Spinal cord (tissue), 10 donors: ENCODE measurements at places on chromosomes 6 and 20.

- DNase-seq: no peak
These were observed 684.2 kb downstream of the KIF16B start for GRCh38 chr20:15889061-15889460.

GRCh38 chr20:56606174-56606945 is 22.7 kb upstream of the TFAP2C start:
- no peak for DNase-seq

GRCh38 chr6:43407296-43407695 is 20.0 kb upstream of the ABCC10 start:
- no peak for DNase-seq

DNA sequence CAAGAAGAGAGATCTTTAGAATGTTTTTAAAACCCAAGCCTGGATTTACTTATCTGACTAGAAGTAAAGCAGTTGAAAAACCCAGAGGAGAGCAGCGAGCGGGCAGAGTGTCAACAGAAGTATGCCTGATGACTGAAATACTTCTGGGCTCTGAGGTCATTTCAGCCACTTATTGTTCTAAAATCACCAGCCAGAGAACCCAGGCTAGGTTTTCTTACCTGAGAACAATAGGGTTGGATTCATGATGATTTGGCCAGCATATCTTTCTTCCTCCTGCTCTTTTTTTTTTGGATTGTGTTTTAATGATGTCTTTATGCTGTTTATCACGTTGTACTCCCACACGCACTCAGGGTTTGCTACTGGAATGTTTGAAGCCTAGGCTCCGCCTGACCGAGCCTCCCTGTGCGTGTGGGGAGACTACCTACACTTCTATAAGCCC is 63.0 kb upstream of the KIF25 start:
- no peak for DNase-seq

GRCh38 chr20:41005361-41005729 is 23.3 kb upstream of the TOP1 start:
- DNase-seq: peak; percentile 65

- DNase-seq: no peak
These were observed 18.4 kb downstream of the SERAC1 start for GRCh38 chr6:158149641-158150040.

DNA sequence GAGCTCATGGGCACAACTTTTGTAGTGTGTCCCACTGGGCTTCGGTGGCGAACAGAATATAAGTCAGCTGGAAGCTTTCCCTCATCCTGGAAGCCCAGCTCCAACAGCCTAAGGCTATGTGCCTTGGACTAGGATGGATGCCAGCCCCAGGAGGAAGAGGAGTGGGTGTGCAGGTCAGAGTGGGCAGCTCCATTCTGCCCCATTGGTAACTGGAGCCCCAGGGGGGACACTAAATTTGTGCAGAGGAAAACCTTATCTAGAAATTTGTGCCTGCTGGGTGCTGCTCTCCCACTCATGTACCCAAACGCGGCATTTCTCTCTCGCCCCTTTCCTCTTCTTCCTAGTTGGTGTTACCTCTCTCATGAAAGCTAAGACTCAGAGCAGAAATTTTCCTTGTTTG is 253.9 kb upstream of the MAN1A1 start:
- DNase-seq: no peak

DNA sequence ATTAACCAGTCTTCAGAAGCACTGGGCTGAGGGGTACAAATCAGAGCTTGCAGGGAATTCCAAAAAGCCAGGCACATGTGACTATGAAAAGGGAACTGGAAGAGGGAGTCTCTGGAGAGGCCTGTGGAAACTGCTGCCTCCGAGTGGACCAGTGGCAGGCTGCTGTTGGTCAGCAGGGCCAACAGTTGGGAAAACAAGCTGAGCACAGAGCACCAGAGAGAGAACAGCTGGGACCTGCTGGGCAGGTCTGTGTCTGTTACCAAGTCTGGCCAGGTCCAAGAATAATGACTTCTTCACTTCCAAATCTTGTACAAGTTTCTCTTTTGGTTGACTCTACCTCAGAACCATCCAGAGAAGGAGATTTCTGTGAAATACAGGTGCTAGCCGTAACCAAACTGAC is 81.4 kb downstream of the LIN28B start:
- no peak for DNase-seq

- no peak for DNase-seq
These were observed 41.2 kb upstream of the TMEM200A start for GRCh38 chr6:130324657-130325056.

DNA sequence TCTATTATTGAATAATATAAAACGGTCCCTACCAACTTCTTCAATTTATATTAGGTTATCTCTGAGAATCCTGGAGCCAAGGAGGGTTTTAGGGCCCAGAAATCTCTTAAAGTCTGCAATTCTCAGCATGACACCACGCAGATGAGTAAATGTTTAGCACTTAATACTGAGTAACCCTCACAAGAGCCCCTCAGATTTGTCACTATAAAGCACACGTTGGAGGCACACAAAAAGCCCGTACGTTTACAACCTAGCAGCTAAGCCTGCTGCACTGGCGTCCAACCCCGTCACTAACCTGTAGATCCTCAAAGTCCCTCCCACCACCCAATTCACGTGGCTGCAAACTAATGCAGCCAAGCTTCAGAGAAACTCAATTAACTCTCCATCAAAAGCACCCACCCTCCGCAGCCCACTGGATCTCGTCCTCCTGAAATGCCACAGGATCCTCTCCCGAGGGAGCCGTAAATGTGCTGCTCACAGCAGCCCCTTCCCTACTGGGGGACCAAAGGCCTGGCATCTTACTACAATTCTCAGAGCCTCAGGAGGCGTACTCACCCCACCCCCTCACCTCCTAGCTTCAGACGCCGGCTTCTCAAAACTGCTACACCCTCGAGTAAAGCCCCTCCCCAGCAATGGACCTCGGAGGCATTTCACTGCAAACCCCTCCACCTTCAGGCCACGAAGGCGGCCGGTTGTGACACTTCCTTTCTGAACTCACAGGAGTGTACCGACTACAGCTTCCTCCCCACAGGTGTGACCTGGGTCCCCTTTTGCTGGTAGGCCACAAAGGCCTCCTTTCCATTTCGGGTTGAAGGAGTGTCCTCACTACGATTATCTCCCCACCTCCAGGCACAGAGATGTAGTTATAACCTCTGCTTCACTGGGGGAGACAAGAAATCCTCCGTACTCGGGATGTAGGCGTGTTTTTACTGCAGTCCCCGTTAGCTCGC is 909 bp downstream of the CPNE1 start:
- peak; percentile 50 for DNase-seq

DNA sequence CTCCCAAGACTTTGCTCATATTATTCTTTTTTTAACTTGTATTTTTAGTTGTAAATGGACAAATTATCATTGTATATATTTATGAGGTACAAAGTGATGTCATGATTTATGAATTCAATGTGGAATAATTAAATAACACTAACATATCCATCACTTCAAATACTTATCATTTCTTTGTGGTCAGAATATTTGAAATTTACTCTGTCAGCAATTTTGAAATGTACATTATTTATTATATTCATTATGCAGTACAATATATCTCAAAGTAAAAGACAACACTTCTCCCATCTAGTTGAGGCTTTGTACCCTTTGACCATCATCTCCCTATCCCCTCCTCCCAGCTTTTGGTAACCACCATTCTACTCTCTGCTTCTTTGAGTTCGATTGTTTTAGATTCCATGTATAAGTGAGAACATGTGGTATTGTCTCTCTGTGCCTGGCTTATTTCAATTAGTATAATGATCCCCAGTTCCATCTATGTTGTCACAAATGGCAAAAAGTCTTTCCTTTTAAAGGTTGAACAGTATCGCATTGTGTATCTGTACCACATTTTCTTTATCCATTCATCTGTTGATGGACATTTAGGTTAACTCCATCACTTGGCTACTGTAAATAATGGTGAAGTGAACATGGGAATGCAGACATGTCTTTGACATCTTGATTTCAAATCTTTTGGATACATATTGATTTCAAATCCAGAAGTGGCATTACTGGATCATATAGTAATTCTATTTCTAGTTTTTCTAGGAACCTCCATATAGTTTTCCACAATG is 197.2 kb downstream of the KIF6 start:
- DNase-seq: no peak

DNA sequence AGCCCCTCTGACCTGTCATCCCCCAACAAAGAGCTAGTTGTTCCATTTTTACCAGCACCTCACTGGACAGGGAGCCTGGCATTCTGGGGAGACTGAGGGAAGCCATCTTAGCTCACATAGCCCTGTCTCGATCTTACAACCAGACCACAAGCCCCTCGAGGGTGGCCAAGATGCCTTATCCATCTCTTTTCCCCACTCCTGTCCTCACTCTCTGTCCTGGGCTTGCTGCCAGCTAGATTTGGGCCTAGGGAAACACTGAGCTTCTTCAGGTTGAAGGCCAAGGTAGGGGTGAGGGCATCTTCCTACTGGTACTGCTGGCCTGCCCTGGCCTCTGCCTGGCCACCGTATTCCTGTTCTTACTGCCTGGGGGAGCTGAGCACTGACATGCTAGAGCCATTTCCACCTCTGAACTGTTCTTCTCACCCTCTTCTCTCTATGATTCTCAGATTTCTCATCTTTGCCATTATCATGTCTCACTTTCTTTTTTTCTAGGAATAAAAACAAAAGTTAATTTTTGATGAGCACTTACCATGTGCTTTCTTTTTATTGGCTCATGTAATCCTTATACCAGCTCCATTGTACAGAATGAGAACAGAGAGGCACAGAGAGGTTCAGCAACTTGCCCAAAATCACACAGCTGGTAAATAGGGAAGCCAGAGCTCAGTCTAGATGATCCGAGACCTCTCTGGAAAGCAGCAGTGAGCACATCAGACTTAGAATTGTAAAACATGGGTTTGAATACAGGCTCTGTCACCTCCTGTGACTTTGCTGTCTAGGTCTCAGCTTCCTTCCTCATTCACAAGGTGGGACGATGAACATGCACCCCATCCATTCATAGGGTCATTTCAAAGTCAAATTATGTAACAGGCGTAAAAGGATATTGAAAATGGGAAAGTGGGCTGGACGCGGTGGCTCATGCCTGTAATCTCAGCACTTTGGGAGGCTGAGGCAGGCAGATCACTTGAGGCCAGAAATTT is 28.7 kb downstream of the FGD2 start:
- no peak for DNase-seq

GRCh38 chr6:135347887-135348286 is 149.7 kb downstream of the AHI1 start:
- no peak for DNase-seq

DNA sequence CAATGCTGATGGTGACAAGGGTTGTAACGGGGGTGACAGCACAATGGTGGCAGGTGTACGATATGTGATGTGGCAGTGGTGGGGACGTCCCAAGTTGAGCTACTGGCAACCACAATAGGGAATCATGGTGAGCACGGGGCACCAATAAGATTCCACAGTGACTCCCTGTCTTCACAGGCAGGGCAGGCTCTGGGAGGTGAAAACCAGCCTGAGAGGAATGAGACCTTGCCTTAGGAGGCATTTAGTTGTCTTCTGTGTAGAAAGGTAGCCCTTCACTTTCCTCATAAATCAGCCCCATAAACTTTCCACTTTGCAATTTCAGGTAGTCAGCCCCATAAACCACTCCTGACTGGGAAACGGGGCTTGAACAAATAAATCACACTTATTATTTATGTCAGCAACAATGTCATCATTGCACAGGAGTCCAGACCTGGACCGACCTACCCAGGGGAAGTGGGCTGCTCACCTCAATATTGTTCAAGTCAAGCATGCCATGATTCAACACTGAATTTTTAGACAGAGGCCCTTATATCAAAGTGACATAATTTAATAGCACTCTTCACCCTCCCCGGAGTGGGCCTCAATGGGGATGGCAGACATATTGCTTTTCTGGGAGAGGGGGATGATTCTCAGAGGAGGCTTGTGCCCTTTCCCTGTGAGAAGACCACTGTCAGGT is 150.8 kb downstream of the CDC5L start:
- DNase-seq: no peak

- DNase-seq: no peak
These were observed 82.6 kb downstream of the EPB41L2 start for GRCh38 chr6:130980310-130981032.

GRCh38 chr20:22611636-22612035 is 27.3 kb upstream of the FOXA2 start:
- DNase-seq: no peak

DNA sequence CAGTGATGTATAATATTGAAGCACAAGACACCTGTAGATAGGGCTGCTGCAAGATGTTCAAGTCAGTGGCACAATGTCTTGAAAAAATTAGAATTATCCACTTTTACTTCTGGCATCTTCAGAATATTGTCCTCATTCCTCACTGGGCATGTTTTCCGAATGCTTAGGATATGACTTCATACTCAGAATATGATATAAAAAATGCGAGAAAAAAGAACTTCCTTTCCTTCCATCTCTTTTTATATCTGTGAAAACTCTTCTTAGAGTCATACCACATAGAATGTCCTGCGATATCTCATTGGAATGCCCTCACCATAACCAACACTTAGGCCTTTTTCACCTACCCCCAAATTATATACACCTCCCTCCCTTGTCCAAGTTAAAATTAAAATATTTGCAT is 4.6 kb downstream of the MAS1L start:
- DNase-seq: no peak

DNA sequence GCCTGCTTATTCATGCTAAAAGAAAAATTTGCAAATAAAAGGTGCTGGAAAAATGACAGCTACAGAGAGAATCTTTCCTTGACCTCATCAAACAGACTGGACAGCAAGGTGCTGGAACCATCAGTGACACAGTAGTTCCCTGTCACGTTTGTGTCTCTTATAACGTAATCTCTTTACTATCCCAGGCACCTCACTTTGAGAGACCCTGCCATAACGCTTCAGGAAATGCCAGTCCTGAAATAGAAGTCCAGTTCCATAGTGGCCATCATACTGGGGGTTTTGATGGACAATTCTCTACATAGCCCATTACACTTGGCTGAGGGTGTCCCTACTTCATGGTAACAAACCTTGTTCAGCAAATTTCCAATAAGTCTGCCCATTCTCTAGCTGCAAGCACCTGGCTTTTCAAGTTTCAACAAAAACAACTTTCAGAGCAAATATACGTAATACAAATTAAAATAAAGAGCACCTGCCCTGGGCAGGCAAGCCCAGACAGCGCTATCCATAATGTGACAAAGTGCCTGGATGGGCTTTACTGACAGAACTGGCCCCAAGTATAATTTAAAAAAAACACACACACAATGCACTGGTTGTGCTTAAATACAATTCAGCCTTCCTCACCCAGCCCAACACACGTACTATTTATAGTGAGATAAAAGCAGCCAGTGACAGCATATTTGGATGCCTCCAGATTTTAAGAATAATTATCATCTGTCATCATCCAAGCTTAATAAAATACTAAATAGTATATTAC is 38.7 kb downstream of the CNKSR3 start:
- no peak for DNase-seq

DNA sequence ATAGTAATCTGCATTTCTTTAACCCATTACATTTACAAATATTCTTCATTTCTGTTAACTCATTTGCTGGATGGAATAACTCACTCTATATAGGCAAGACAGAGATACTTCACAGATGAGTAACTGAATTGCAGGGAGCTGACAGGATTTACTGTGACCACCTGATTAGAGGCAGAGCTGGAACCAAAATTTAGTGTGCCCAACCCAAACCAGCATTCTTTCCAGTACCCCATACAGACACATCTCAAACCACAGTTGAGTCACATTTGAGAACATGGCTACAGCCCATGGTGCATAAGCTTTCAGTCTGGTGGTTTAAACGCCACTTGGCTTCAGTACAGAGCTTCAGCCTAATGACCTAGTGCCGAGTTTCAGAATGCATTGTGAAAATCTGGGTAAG is 138.4 kb upstream of the TENT5A start:
- peak; percentile 29 for DNase-seq

GRCh38 chr6:135383766-135384165 is 113.8 kb downstream of the AHI1 start:
- DNase-seq: no peak
